ENCODE measurements at places on chromosomes 6 and 20. TPM values are rescaled to one million over a fixed set of nuclear protein-coding genes. Genes with fewer than 3 reads are reported as not detected.

GRCh38 chr20:35462351-35462750 lies 7.0 kb downstream of the CEP250 start:
- DNase-seq, result no peak

- no peak for DNase-seq
These were observed 133.8 kb upstream of the PRDM1 start for GRCh38 chr6:105952326-105952725.

- no peak for DNase-seq
These were observed 37.6 kb downstream of the NKAIN2 start for GRCh38 chr6:123841067-123841896.

Gene DNAH8
- 0.11 TPM for total RNA-seq

- DNase-seq, result no peak
These were observed 186.9 kb downstream of the HIVEP2 start for GRCh38 chr6:142757852-142758628.

Data from CD8-positive, alpha-beta memory T cell (primary cell).